ENCODE measurements at places on chromosomes 7 and 10. TPM values are rescaled to one million over a fixed set of nuclear protein-coding genes. Genes with fewer than 3 reads are reported as not detected.

- no peak for DNase-seq
Measured at GRCh38 chr7:39686261-39686924, 63.0 kb downstream of the RALA start.

The KIF20B gene
- total RNA-seq, result 21.4 TPM

DNA sequence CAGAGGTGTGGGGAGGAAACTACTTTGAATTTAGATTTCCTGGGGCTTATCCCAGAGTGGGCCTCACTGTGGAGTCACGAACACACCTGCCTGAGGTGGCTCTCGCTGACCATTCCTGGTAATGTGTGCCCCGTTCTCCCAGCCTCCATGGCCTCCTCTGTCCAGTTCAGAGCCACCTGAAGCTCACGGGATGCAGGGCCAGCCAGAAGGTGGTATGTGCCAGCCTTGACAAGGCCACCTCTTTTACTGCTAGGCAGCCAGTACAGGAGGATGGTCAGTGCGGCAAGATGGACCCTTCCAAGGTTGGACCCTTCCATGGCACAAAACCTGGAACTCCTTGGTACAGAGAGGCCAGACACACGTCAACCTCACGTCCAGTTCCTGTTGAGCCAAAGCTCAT is 210.3 kb downstream of the DNAJB6 start:
- no peak for DNase-seq

The UMAD1 gene
- total RNA-seq, result 25.1 TPM

DNA sequence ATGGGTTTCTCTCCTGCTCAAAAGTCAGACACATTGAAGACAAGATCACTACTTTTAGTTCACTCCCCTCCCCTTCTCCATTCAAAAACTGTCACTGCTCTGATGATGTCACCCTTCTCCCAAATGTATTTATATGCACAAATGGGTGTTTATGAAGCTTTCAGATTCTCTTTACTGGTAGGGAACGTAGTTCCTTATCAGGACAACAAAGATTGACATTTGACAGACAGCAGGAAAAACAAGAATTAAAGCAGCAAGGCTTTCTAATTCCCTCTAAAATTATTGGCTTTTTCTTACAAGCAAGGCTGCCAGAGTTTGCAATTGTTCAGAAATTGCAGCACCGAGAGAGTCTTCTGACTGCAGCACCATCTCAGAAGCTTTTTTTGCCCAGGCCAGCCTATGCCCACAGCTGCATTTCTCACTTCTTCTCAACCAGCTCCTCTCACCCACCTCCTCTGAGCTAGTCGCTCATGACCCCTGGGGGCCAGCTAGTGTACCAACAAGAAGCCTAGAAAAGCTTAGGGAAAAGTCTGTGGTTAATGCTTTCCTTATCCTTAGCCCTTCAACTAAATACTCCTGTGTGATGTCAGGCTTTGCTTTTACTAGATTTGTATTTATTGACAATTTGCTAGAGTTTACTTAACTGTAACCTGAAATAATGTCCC is 265.1 kb downstream of the HTR7 start:
- DNase-seq, result no peak

- no peak for DNase-seq
Measured at GRCh38 chr7:94590526-94591162, 65.3 kb downstream of the SGCE start.

- no peak for DNase-seq
Measured at GRCh38 chr10:72424561-72424960, 69.8 kb upstream of the DNAJB12 start.

The GPR141 gene
- not detected for total RNA-seq

DNA sequence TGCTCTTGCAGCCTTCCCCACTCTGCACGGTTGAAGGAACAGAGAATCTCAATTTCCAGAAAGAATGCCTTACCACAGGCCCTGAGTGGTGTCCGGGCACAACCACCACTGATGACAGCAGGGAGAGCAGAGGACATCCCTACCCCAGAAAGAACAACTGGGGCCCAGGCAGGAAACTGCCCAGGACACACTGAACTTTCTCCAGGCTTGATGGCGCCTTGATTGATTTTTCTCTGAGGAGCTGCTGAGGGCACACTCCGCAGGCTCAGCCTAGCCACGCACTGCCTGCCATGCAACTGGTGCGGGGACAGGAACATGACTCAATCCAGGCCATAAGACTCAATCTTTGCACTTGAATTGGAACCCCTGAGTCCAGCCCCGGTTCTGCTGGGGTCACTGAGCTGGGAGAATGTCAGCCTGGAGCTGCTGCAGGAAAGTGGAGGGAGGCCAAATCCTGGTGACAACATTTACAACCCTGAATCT is 5.9 kb downstream of the AKR1B1 start:
- DNase-seq, result no peak

DNA sequence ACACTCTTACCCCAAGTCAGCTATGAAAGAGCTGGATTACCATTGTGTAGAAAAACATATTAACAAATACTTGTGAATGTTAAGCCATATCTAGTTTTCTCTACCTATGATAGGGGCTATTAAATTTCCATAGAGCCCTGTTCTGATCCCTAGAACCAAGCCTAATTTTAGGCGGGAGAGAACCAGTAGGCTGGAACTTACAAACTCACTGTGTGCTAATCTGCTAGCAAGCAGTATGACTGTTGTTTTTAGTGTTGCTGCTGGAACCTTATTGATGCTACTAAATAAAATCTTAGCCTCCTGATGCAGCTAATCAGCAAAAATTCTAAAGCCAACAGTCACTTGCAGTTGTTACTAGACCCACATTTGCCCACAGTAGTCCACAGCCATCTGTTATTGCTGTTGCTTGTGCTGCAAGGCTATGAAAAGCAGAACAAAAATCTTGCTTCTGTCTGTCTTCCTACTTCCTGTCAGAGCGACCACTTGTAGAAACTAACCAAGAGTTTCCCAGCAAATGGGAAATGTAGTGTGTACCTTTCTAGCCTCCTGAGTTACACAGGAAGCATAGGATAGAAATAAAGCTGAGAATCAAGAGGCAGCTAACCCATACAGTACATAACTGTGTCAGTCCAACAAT is 368.4 kb downstream of the ARL4A start:
- DNase-seq, result no peak

GRCh38 chr10:95906677-95907455 is 909 bp upstream of the CC2D2B start:
- DNase-seq, result peak; percentile 22

- DNase-seq, result no peak
Measured at GRCh38 chr7:51022821-51023220, 240.1 kb upstream of the GRB10 start.

DNA sequence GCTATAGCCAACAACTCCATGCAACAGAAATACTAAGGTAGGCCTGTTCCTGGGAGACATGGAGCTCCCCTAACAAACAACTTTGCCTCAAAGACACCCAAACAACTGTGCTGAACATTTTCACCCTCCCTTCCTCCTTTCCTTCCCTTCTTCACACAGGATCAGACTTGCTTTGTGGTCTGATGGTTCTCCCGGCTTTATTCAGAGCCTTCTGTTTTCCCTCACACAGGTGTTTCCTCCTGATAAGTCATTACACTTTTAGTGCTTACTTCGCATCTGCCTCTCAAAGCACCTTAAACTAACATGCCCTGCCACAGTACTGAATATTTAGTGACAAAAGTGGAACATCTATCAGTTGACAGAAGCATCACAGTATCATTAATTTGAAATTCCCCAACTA is 56.3 kb upstream of the YAE1 start:
- no peak for DNase-seq

The TMEM270 gene
- total RNA-seq, result not detected

The NPY gene
- not detected for total RNA-seq

The SH3PXD2A gene
- total RNA-seq, result 17.5 TPM

DNA sequence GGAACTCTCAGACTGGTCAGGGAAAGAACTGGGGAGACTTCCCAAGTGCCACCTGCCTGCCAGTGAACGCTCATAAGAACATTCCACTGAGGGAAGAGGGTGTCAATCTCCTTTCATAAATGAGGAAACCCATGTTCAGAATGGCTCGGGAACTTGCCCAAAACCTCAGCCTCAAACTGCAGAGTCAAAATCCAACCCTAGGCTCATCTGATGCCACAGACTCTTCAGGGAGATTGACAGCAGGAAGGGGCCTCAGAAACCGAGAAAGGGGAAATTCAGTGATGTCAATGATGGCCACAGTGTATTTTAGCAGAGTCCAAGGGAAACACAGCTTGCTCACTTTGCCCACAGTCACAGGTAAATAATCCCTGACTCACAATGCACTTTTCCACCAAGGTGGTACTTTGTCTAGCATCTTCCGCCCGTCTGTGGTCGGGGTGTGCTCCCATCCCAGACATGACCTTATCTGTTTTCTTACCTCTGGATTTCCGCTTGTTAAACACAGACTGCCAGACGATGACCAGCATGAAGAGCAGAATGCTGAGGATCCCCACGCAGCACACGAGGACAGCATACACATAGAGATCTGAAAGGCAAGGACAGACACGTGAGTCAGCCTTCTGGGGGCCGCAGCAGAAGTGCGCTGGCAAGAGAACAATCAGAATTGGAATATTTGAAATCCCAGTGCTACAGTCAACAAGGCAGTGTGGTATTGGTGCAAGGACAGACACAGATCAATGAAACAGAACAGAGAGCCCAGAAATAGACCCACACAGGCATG is 38.4 kb downstream of the VSTM4 start:
- DNase-seq, result no peak

DNA sequence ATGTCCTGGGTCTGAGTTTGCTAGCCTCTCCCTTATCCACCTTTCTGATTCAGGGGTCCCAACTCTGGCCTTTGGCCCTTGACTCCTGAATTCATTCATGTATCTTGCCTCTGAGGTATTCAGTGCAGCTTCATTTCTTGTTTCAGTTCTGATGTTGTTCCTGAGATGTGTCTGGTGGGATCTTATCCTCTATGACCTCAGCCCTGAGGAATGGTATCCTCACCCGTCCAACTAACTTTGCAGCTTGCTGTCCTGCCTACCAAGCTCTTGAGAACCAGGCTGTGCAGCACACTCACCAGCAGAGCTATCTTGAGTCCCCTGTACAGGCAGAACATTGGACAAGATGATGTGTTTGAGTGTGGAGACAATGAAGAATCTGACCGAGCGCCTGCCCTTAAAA is 13.8 kb downstream of the SUFU start:
- DNase-seq, result no peak

GRCh38 chr7:144388950-144389349 is 14.5 kb downstream of the NOBOX start:
- no peak for DNase-seq

GRCh38 chr10:21889477-21890275 is 113.9 kb downstream of the DNAJC1 start:
- DNase-seq, result no peak

DNA sequence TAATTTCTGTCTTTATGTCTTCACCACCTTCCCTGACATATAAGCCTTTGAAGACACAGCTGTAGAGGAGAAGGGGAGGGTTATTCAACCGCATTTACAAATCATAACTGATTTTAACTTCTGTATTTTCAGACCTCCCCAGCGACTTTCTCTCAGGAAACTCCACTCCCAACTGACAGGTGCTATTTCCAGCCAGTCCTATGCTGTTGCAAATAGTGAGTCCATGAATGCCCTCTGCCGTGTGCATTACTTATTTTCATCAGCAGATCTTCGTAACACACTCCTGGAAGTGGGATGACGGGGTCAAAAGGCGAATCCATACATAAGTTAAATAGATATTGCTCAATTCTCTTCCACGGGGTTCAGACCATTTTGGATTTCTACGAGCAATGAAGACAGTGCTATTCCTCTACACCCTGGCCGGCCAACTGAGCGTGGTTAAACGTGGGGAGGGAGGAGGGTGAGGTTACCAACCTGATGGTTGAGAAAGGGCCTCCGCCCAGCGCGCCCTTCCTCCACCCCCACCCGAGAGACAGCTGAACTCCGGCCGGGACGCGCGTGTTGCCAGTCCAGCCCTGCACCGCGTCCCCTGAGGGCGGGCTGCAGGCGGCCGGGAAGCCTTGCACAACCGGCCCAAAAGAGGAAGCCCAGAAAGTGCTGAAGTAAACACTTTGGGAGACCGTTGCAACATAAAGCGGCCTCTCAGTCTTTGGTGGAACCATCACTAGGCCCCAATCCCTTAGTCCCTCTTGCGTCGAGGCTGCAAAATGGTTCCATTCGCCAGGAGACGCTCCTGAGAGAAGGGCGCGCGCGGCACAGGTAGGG is at the start of gene APBB1IP:
TSS of gene APBB1IP (plus strand) at position 705 of the 825 bp plus-strand sequence. CDS start 53,986 bp downstream, outside the sequence.
- DNase-seq, result peak; percentile 39

The OR2A5 gene
- not detected for total RNA-seq

The HTR5A gene
- total RNA-seq, result not detected

The SAP25 gene
- 126 TPM for total RNA-seq

The MGAM2 gene
- total RNA-seq, result not detected

- no peak for DNase-seq
Measured at GRCh38 chr7:63008366-63008765, 990.3 kb upstream of the ZNF722 start.

- DNase-seq, result no peak
Measured at GRCh38 chr7:48511080-48511479, 339.8 kb downstream of the ABCA13 start.

DNA sequence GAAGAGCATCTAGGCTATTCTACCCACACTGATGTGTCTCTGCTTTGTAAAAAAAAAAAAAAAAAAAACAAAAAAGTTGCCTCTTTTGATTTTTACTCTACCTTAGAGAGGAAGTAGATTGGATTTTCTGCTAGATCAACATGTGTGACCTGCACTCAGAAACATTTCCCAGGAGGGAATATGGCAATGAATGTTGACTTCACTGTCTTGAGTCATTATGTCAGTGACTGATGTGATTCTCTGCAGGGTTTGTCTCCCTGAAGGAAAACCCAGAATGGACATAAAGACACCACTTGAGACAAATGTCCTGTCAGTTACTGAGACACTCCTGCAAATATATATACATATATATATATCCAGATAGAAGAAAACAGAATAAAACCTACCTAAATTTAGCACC is 370.3 kb downstream of the BMPER start:
- no peak for DNase-seq

DNA sequence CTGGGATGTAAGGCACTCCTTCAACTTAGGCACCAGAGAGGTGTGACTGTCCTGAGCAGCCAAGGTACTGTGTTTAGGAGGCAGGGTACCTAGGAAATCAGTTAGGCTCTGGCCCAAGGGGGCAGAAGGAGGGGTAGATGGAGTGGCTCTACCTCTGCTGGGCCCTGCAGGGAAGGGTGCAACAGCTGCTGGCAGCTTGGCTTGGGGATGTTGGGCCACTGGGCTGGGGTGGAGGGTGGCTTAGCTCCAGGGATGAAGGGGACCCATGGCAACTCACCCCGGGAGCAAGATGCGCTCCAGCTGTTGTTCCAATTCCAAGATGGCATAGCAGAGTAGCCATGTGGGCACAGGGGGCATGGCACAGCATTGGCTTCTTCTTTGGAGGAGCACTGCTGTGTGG is 42.1 kb downstream of the NEURL1 start:
- DNase-seq, result no peak

The HYAL4 gene
- not detected for total RNA-seq

The C10orf67 gene
- total RNA-seq, result not detected

The DYDC2 gene
- total RNA-seq, result not detected

The DNAH11 gene
- 0.06 TPM for total RNA-seq

DNA sequence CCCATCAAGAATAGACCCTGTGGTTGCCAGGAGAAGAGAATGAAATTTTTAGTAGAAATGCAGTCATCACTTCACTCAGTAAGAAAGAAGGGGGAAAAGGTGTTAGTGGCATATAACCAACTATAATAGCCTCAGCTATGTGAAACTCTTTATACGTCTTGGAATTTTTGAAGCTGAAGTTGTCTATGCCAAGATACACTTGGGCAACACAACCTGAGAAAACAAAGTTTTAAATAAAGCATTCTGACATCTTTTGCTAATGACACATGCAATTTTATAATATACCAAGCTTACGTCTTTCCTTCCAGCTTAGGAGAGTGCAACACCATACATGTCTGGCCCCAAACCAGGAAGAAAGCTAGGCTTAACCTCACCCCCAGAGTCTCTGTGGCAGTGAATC is 40.8 kb upstream of the ZNF438 start:
- DNase-seq, result no peak

- no peak for DNase-seq
Measured at GRCh38 chr7:47520406-47520805, 61.5 kb downstream of the TNS3 start.

The CTAGE4 gene
- total RNA-seq, result 5.4 TPM
